ENCODE measurements at places on chromosomes 13 and 19.

DNA sequence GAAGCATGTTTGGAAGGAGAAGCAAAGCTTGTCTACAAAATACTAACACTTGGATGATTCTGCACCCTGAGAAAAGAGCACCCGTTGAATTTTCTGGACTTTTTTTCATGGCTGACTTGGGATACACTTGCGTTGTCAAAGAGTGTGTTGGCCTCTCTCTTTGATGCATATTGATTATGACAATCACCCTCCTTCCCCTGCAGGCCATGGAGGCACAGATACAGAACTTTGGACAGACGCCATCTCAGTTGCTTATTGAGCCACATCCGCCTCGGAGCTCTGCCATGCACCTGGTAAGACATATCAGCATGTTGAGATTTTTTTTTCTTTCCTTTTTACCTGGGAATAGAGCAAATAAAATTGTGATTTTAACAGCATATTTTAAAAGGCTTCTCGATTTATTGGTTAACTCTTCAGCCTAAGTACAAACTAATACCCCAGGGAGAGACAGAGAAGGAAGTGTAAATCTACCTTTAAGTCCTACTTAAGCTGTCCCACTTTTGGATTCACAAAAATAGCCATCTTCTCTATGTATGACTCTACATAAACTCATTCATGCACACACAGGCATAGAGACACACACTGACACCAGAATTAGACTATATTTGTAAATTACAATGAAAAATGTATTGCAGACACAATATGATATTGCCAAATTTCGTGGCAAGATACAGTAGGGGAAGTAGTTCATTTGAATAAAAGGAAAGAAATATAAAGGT, 169.7 kb upstream of the MAB21L1 start:
- no peak for DNase-seq

GRCh38 chr13:105538346-105538745, 997.1 kb downstream of the EFNB2 start:
- no peak for DNase-seq

DNA sequence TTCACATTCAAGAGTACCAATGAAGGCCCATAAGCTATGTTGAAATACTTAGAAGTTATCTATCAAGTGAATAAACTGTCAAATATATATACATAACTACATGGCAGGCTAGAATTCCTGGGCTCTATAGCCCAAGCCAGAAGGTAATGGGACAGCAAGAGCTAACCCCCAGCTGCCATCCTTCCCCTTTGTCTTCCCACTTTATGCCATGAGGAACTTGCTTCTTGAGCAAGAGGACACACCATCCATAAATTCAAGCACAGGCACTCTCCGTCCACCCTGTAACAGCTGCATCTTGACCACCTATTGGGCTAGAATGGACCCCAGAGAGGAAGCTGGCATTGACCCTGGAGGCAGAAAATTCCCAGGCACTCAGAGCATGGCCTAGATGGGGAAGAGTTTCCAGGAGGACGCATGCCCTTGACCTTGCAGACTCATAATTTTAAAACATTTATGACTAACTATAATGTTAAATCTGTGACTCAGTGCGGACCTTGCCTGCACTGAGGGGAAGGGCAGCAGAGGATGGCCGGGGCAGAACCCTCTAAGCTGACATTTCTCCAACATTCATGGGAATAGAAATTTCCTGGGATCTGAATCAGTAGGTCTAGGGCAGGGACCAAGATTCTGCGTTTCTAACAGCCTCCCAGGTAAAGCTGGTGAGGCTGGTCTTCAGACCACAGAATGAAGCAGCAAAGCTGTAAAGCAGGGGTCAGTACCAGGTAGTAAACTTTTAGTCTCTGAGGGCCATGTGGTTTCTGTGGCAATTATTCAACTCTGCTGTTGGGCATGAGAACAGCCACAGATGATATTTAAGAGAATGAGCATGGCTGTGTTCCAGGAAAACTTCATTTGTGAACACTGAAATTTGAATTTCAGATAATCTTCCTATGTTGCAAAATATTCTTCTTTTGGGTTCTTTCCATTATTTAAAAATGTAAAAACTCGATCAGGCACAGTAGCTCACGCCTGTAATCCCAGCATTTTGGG, 71.4 kb upstream of the CLDN10 start:
- no peak for DNase-seq

GRCh38 chr19:23263870-23264590, 13.8 kb upstream of the ZNF724 start:
- no peak for DNase-seq

GRCh38 chr13:61286148-61286745, 129.4 kb downstream of the PCDH20 start:
- no peak for DNase-seq

DNA sequence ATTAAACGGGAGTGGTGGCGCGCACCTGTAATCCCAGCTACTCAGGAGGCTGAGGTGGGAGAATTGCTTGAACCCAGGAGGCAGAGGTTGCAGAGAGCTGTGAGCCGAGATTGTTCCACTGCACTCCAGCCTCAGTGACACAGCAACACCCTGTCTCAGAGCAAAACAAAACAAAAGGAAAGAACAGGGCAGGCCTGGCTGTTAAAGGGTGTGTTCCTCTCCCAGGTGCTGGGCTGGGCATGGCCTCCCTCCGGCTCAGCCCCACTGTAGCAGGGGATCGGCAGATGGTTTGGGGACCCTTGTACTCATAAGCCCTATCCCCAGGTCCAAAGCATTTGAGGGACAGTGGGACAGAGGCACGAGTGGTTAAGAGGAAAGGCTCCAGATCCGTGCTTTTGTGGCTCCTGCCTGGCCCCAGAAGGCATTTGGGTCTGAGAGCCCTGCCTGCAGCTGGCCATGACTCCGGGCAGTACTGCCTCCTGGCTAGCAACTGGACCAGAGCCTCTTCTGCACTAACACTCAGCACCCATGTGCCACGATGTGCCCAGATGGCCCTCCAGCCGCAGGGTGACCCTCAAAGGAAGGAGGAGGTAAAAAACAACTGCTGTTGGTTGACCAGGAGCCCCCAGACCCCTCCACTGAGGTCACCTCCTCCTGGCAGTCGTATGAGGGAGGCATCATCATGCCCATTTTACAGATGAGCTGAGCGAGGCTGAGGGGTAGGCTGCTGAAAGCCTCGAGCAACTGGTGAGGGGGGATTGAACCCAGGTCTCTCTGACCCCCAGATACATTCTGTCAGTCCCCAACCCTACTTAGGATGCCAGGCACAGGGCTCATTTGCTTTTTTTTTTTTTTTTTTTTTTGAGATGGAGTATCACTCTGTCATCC, 10.0 kb downstream of the RFX1 start:
- no peak for DNase-seq

- DNase-seq: no peak
Observed at GRCh38 chr13:46804391-46804815, 7.4 kb upstream of the ESD start.

DNA sequence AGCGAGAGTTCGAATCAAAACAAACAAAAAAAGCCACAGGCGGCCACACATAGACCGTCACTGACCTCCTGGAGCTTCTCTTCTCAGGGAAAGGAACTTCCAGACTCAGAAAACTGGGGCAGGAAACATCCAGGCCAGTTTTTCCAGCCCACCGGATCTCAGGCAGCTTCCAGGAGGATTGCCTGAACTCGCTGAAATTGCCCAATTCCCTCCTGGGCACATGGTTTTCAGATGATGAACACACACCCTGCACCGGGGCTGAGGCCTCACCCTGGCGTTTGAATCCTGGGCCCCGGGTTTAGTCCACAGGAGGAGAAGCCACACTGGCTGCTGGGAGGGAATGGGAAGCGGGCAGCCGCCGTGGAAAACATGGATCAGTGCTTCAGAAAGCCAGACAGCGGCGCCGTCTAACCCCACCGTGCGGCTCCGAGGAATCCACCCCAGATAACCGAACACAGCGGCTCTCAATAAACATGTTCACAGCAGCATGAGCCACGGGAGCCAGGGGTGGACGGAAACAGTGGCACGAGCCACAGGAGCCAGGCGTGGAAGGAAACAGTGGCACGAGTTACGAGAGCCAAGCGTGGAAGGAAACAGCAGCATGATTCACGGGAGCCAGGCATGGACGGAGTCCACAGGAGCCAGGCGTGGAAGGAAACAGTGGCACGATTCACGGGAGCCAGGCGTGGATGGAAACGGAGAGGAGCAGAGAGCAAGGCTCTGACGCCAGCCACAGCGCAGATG, 18.2 kb upstream of the PTBP1 start:
- no peak for DNase-seq

- DNase-seq: no peak
Observed at GRCh38 chr19:51507640-51508058, 6.0 kb upstream of the SIGLEC12 start.

- DNase-seq: no peak
Observed at GRCh38 chr13:106859533-106859904, 291.6 kb upstream of the ARGLU1 start.

GRCh38 chr13:44051405-44051804, 171.7 kb downstream of the LACC1 start:
- DNase-seq: no peak

GRCh38 chr19:38696729-38697055, 47.6 kb downstream of the CAPN12 start:
- DNase-seq: no peak

DNA sequence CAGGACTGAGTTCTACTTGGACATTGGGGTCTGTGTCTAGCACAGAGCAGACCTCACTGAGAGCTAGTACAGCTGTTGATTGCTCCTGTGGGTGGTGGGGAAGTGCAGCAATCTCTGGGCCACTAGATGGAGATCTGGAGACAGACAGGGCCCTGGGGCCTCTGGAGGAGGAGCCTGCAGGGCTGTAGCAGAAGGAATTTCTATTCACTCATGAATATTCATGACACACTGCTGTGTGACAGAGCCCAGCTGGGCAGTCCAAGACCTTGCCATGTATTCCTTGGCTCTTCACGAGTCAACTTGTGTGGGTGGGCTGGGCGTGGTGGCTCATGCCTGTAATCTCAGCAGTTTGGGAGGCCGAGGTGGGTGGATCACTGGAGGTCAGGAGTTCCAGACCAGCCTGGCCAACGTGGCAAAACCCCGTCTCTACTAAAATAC, 37.5 kb downstream of the SUGP2 start:
- DNase-seq: no peak

DNA sequence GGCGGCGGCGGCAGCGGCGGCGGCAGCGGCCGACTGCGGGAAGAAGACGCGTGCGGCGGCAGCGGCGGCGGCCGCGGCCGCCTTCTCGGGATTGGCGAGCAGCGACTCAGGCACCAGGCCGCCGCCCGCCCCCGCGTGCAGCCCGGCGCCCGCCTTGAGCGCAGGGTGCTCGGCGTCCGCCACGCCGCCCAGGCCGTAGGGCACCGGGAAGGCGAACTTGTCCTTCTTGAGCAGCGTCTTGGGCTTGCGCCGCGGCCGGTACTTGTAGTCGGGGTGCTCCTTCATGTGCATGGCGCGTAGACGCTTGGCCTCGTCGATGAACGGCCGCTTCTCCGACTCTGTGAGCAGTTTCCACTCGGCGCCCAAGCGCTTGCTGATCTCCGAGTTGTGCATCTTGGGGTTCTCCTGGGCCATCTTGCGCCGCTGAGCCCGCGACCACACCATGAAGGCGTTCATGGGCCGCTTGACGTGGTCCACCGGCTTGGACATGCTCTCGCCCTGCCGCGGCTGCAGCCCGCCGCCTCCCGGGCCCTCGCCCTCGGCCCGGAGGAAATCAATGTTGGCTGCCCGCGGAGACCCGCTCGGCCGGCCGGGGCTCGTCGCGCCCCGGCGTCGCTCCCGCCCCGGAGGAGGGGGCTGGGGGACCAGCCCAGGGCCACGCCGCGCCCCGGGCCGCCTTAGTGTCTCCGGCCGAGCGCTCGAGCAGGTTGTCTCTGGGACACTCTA, 621 bp downstream of the SOX21 start:
- DNase-seq: no peak

DNA sequence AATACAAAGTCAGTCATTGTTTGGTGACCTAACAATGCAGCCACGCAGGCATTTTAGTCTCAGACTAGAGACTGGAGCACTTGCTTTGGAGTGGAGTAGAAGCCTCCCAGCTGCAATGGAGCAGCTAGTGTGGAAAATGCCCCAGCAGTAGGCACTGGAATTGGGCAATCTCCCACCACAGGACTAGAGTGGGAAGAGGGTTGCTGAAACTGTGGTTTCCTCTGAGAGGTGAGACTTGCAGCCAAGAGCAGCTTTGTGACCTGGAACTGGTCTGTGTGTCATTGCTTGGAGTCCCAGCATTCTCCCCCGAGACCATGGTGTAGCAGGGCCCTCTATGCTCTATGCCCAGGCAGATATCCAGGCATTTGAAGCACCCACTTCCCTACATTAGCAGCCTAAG, 556.3 kb downstream of the UQCRFS1 start:
- DNase-seq: no peak

DNA sequence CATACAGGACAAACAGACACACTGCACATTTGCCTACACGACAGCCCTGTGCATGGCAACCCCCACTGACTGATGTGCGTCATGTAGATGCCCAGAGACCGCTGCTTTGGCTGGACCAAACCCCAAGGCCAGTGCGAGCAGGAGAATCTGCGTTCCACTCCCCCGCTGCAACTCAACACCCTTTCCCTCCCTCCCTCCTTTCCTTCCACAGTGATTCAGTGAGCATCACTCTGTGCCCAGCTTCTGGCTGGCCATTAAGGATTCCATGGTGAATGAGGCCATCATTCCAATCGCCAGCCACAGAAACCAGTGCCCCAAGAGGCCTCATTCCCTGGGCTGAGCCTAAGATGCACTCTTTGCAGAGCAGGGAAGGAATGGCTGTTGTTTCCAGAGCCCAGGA, 61.6 kb downstream of the GSX1 start:
- DNase-seq: no peak

DNA sequence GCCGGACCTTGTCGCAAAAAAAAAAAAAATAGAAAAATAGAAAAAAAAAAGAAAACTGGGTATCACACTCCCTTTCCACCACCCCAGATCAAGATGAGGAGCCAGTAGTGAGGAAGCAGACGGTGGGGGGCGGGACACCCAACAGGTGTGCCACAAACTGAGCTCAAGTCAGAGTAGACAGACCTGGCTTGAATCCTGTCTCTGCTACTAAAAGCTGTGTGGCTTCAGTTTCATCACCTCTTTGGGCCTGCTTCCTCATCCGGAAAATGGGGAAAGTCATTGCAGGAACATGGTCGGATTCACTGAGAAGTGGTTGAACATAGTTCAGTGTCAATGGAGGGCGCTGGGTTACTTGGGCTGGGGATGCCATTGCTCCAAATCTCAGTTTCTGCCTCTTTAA, 2.9 kb downstream of the HIF3A start:
- DNase-seq: no peak

DNA sequence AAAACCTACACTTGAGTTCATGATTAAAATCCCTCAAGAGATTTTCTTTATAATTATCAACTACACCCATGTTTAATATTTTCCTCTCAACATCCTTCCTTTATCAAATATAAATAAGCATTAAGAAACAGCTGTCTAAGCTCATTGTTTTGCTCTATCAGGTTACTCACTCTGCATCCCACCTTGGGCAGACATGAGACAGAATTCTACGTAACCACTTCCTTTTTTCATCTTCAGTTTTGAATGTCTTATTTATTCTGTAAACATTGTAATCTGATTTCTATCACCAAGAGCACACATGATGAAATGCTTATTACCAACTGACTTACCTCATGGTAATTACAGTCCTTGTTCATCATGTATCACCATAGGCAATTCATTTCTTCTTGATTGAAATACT, 1256.6 kb upstream of the ATXN8OS start:
- DNase-seq: no peak

All from stimulated activated CD8-positive, alpha-beta memory T cell treated with anti-CD3 and anti-CD28 coated beads, Interleukin-7, amount 100 ng/mL, for 1 hour (primary cell).